ENCODE measurements at places on chromosomes 1 and 21.

GRCh38 chr1:223556414-223557129 is 108.9 kb downstream of the CAPN8 start:
- DNase-seq: no peak

DNA sequence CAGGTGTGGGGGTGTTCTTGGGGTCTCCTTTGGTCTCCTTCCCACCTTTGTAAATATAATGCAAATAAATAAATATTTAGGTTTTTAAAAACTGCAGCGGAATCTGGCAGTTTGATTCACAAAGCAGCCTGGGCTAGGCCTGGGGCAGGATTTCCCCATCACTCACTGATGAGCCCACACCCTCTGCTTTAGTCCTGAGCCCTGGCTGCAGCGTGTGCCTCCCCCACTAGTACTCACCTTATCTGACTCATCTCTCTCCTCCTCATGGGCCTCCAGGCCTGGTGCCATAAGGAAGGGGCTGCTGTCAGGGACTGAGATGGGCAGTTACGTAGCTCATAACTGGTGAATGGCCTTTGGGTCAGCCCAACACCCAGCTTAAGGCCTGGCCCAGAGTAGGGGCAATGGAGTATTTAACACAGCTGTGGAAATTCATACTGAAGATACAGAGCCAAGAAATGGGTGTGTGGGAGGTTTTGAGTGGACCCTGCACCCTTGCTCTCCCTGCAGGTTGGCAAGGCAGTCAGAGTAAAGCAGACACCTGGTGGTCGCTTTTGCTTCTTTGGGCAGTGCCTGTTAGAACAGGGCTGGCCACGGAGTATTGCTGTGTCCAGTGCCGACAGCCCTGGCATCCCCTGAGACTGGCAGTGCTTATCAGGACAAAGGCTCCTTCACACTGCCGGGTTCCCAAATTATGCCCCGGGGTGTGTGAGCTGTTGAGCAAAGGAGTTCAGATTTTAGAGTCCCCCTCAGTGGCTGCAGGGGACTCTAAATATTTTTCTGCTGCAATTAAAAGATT is 39.7 kb downstream of the AZIN2 start:
- DNase-seq: no peak

- no peak for DNase-seq
These were observed 332.9 kb downstream of the PCP4 start for GRCh38 chr21:40200126-40200525.

- no peak for DNase-seq
These were observed 11.9 kb downstream of the HECTD3 start for GRCh38 chr1:44999232-44999631.

GRCh38 chr21:33569991-33570390 is 18.5 kb downstream of the DONSON start:
- no peak for DNase-seq
